Left forelimb (tissue), 1 donor: ENCODE measurements at places on chromosomes 16 and 17.
A peak's percentile ranks its signal among the peaks of the same experiment; 100 is the strongest.

DNA sequence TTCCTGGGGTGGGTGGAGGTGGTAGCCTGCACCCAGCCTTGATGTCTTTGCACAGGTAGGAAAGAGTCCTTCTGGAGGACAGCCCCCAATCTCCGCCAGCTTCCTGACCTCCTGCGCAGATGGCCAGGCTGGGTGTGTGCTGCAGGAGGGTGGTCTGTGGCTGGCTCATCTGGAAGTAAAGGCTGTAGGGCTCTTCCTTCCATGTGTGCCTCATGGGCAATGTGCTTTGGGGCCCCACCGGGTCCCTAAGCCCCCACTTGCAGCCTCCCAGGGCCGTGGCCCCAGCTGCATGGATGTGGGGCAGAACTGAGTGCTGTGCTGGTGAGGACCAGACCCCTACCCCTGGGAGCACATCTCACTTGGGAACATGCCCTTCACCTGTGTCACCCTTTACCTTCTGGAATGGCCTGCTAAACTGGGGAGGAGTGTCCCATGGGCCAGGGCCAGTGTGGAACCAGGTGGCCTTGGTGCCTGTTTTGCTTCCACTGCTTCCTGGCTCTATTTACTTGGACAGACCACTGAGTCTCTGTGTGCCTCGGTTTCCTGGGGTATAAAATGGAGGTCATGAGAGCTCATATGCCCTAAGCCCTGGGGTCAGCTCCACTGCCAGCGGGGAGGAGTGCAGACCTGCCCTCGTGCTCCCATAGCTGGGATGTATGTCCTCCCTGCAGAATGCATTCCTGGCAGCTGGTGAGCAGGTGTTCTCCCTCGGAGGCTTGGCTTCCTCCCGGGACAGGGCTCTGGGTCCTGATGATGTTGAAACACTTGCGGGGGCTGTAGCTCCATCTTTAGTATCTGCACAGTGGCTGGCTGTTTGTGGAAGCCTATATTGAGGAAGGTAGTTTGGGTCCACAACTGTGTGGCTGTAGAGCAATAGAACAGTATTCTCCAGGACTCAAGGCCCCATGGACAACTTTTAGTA, 18.0 kb downstream of the MPRIP start:
- DNase-seq: peak; percentile 63

GRCh38 chr17:16971458-16972338, at the start of gene TNFRSF13B:
Gene TNFRSF13B, minus strand, starts transcription at chr17:16972118. Its CDS starts 43 bp downstream, at chr17:16972075.
- DNase-seq: no peak

DNA sequence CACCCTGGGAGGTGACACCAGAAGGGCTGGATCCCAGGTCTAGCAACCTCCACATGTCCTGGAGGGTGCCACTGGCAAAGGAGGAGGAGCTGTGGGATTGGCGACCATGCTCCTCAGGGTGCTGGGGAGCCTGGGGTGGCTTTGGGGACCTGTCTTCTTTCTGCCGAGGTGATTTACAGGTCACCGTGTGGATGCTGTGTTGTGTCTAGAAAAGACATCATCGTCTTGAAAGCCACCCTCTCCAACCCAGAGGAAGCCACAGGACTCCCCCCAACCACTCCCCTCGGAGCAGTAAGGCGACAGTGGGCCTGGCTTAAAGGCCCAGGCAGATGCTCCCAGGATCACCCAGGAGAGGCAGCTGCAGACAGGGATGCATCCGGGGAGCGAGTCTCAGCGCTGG, 29.7 kb upstream of the FASN start:
- DNase-seq: no peak

- DNase-seq: no peak
Observed at GRCh38 chr17:17084941-17085340, 42.7 kb downstream of the MPRIP start.

GRCh38 chr17:5220074-5220473, 14.6 kb downstream of the SCIMP start:
- no peak for DNase-seq
